ENCODE measurements at places on chromosomes 5 and 9.

DNA sequence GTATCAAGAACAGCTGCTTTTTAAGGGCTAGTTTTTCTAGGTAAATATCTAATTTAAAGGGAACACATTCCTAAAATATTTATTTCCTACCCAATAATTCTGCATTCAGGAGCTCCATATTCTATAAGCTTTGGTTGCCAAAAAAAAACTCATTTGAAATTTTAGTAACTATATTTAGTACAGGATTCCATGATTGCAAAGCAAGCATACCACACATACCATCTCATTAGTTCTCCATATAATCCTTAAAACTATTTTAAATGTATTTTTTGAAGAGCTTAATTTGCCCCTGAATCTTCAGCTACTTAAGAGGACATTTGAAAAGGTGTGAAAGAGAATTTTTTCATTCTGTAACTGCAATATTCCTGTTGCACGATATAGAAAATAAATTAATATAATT lies 877.0 kb downstream of the NR2F1-AS1 start:
- DNase-seq: no peak

- no peak for DNase-seq
These were observed 544.1 kb downstream of the RAB3C start for GRCh38 chr5:59126708-59127573.

DNA sequence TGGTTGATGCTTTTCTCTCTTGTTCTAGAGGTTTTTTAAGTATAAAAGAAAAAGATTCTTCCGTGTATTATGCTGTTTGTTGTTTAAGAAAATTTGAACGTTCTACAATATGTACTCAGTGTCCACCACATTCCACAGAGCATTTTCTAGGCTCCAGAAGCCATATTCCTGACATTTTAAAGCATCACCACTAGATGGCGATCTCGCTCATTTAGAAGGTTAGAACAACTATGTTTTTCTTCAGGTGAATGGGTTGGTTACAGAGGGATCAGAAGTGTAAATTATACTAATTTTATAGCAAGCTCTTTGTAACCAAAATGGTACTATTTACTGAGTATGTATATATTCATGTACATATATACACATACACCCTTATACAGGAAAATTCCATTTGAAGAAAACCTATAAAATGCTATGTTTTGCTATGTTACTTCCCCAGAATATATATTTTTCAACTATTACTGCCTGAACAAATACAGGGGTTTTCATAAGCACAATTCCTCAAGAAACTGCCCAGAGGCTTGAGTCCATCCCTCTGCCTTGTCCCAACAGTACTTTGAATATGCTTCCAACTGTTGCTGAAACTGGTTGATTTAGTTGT lies 284.3 kb downstream of the CCDC171 start:
- DNase-seq: peak; percentile 28

DNA sequence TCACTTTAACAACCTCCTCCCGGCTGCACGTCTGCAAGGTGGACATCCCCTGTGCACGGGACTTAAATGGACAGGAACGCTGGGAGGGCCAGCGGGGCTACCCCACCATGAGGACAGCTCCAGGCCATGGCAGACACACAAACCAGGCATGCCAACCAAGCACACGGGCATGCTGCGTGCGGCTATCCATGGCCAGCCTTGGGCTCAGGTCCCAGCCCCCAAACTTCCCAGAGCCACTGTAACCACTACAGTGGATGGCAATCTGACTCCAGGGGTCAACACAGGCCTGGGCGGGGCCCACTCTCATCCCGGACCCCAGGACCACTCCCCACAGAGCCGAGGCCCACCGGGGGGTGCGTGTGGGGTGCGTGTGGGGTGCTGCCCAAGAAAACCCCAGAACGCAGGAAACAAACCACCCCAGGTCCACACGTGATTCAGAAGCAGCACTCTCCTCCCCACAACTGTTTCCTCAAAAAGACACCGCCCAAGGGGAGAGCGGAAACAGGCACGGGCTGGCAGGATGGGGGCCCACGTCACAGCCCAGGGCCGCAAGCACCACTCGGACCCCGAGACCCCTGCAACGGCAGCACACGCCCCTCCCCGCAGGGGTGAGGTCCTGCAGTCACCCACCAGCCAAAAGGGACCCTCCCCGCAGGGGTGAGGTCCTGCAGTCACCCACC lies 7.4 kb downstream of the SLC12A7 start:
- DNase-seq: no peak

DNA sequence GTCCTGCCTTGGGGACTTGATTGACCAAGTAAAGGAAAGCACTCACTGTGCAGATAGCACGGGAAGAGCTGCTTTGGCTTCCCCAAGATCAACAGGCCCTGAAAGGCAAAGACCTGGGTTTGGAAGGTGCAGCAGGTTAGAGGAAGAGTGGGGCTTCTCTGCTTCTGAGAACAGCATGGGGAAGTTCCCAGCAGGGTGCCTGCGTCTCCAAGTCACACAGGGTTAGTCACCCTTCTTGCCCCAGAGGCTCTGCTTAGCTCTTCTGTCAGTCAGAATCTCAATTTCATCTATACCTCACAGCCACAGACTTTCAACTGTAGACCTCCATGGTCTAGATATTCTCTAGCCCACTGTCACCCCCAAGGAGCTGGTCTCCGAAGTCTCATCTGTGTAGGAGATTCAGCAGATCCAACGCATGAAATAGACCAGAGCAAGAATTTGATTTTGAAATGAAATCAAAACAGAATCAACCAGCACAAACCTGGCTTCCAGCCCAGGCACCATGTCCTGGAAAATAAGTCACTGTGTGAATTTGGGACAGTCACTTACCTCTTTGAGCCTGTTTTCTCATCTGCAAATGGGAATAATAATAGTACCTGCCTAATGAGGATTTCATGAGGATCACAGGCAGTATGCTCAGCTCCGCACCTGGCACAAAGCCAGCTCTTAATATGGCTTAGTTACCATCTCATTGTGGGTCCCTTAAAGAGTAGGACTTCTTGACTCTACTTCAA lies 64.0 kb downstream of the SFXN1 start:
- DNase-seq: no peak

GRCh38 chr9:106921341-106921899 lies 58.5 kb downstream of the ZNF462 start:
- DNase-seq: no peak

DNA sequence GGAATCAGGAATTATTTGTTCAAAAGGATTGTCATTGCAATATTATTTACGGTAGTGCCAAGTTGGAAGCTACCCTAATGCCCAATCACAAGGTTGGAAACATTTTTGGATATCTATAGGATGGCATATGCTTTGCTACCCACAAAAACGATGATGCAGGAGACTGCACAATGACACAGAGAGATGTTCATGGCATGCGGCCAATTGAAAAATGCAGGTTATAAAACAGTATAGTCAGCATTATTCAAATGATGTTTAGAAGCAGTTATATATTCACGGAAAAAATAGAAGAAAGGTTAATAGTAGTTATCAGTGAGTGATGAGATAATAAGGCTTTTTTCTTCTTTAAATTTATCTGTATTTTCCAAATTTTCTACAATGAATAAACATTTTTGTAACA lies 5.9 kb upstream of the ACSL6 start:
- no peak for DNase-seq

DNA sequence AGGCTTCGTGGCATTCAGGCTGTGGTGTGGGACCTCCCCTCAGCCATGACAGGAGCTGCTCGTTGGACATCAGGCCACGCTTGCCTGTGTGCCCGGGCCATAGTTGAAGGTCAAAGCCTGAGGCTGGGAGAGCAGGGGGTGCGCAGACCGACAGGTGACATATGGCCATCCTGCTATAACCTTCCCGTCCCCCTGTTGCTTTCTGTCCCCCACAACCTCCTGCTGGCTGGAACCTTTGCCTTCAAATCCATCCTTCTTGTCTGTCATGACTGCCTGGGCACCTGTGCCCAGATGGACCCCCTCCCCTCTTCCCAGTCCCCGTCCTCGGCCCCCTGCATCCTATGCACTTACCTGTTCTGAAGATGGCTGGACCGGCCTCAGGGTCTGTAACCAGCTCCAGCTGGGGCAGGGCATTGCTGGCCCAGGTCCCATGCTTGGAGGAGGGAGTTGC lies 83.2 kb downstream of the WNK2 start:
- DNase-seq: no peak

- DNase-seq: no peak
These were observed 36.8 kb downstream of the PTGES start for GRCh38 chr9:129716091-129716490.

- no peak for DNase-seq
These were observed 398.2 kb downstream of the SLCO4C1 start for GRCh38 chr5:101897914-101898313.

- DNase-seq: no peak
These were observed 376.6 kb upstream of the TUSC1 start for GRCh38 chr9:26054600-26055520.

- DNase-seq: no peak
These were observed 5.4 kb downstream of the SLC35A4 start for GRCh38 chr5:140570058-140570457.

- no peak for DNase-seq
These were observed 3.0 kb upstream of the C1QTNF3 start for GRCh38 chr5:34045996-34046395.

GRCh38 chr9:37034305-37034937 lies 353 bp upstream of the PAX5 start:
- no peak for DNase-seq

- peak; percentile 39 for DNase-seq
These were observed 11.4 kb upstream of the DAB2IP start for GRCh38 chr9:121640076-121640475.

GRCh38 chr5:133370904-133371303 lies 241.4 kb downstream of the FSTL4 start:
- DNase-seq: no peak

DNA sequence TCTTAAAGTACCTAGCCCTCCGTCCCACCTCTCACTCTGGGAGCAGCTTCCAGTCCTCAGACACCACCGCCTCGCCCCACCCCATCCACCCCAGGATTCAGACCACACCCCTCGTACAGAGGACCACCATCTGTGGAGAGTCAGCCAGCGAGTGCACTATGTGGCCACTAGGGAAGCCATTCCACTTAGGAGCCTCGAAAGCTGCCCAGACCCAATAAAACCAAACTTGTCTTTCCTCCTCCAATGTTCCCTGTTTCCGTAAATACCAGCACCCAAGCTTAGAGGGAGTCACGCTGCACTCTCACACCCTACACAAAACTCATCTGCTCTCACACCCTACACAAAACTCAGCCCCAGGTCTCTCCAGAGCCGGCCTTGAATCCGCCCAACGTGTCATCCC lies 1.9 kb downstream of the GCNT4 start:
- DNase-seq: no peak

- DNase-seq: no peak
These were observed 207.2 kb upstream of the DAB2 start for GRCh38 chr5:39631958-39632357.

DNA sequence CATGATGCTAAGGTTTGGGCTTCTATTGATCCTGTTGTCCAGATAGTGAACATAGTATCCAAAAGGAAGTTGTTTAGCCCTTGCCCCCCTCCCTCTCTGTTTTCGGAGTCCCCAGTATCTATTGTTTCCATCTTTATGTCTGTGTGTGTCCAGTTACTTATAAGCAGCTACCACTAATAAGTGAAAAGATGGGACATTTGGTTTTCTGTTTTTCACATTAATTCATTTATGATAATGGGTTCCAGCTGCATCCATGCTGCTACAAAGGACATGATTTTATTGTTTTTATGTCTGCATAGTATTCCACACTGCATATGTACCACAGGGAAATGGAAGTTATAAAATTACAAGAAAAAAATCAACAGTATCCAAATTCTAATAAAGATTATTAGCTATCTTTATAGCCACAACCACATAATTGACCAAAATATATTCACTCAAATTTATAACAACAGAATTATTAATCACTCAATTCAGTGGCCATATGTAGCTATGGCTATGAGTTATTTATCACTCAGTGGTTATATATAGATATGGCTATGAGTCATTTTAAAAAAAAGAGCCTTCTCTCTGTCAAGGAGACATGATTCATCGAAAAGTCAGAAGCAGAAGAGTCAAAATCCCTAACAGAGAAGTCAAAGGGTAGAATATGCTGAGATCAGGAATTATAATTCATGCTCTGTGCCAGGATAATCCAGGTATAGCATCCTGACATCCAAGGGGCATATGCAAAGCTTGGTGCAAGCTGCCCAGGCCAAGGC lies 367.5 kb downstream of the DEPDC1B start:
- DNase-seq: no peak

GRCh38 chr9:38083858-38084555 lies 15.0 kb upstream of the SHB start:
- no peak for DNase-seq

DNA sequence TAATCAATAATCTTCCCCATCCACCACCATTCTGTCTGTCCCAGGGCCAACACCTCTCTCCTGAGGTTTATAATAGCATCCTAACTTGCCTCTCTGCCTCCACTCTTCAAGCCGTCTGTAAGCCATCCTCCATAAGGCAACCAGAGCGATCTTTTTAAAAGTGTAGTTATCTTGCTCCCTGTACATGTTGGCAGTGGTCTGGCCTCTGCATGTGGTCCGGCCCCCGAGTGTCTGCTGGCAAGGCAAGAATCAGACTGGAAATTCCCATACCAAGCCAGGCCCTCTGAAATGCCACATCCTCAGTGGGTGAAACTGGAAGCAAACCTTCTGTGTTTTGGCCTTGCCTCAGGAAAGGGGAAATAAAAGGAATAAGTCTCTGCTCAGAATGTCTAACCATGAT lies 17.0 kb downstream of the TTLL11 start:
- DNase-seq: no peak

DNA sequence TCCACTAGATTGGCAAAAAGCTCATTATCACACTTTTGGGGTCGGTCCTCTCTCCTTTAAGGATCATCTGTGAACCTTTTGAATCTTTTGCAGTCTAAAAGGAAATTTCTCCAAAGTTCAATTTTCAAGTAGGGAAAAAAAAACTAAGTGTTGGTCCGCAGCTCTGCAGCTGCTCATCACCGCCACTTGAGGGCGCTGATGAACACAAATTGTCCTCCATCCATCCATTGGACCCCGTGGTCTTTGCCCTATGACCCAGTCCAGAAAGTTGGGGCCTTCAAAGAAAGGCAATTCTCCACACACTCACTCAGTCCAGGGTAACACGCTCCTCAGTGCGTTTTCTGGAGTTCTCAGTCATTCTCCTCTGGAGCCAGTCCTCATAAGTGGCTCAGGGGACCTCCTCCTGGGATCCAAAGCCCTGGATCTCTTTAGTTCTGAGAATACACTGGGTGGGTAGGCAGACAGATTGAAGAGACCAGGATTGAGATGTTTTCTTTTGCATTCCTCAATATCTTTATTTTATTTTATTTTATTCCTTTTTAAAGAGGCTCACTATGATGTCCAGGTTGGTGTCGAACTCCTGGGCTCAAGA lies 63.6 kb upstream of the SLC28A3 start:
- DNase-seq: peak; percentile 30

All from NT2/D1 (cell line).